ENCODE measurements at places on chromosomes 6 and 20. TPM values are rescaled to one million over a fixed set of nuclear protein-coding genes. Genes with fewer than 3 reads are reported as not detected.

- H3K27me3 ChIP-seq = no peaks in the 10 kb centered on the region
- no peak for DNase-seq
- peak overlapping the region; percentile 1 for H3K27ac ChIP-seq
- H3K4me1 ChIP-seq = peaks cover 40% of the 10 kb centered on the region
- no peak overlapping the region for H3K4me3 ChIP-seq
Measured at GRCh38 chr6:5762561-5762968, 244.2 kb downstream of the NRN1 start.

DNA sequence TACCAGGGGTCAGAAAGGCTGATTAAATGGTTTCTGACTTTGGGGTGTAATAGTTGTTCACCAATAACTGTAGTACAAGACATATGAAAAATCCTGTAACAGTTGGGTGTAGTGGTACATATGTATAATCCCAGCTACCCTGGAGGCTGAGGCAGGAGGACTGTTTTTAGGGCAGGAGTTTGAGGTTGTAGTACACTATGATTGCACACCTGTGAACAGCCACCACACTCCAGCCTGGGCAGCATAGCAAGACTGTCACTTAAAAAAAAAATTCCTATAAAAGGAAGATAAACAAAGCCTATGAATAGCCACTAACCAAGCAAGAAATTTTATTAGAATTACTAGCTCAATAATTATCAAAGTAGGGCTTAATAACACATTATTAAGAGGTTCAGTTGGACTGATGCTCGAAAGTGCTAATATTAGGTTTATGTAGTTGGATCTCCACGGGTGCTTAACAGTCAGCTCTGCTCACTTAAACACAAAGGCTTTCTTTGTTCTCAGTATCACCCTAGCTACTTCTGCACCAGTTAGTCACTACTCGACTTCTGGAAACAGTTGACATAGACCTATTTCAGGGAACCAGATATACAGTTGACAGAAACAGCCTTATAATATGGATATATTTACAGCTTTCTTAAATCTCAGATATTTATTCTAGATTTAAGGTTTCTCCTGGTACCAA lies 113.0 kb downstream of the MTFR2 start:
- no peaks in the 10 kb centered on the region for H3K4me1 ChIP-seq
- no peak overlapping the region for H3K4me3 ChIP-seq
- no peak overlapping the region for H3K27ac ChIP-seq
- peaks cover 2% of the 10 kb centered on the region for H3K27me3 ChIP-seq

The OARD1 gene
- 30.7 TPM for total RNA-seq

DNA sequence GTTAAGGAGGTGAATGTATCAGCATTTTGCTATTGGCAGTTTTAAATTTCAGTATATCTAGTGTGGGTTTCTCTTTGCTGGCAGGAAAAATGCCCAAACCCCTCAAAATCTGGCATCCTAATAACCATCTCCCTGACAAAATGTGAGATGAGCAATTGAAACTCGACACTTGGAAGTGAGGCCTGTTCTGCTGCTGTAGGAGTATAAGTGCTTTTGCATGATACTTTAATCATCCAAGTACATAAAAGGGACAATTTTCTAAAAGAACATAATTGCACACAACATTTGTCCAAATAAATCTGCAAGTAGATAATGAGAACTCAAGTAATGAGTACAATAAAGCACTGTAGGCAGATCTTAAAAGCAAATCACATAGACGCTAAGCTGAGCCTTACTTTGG lies 36.5 kb downstream of the LAMP5 start:
- no peak for DNase-seq
- H3K4me1 ChIP-seq = no peaks in the 10 kb centered on the region
- peaks cover 2% of the 10 kb centered on the region for H3K27me3 ChIP-seq
- no peak overlapping the region for H3K4me3 ChIP-seq

DNA sequence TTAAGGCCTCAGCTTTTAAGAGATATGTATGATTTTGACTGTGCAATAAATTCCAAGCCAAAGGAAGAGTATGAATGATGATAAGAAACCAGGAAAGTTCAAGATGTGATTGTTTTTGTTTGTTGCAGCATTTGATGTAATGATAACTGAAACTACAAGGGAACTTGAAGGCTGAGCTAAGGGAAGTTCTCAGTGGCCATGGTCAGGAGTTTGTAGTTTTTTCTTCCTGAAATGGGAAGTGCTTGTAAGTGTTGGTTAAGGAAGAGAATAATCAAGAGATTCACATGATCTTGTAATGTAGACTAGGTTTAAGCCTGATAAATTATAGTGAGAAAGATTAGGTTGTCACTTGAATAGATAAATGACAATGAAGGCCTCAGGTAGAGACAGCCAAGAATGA lies 53.4 kb downstream of the PTCHD4 start:
- no peak overlapping the region for H3K4me3 ChIP-seq
- DNase-seq = no peak
- no peaks in the 10 kb centered on the region for H3K36me3 ChIP-seq

DNA sequence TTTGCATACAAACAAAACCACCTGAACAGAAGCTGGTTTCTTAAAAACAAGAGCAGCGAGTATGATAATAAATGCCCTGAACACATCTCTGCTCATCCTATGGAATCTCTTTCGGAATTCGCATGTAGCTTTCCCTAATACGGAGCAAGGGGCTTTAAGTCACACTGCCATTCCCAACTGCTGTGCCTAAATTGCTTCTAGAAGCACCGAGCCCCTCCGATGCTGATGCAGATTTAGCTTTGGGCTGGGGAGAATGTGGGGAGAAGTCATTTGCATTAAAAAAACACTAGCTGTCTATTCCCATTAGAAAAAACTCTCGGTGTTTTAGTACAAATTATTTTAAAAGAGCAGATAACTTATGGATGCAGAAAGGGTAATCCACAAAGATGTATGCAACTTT lies 76.9 kb downstream of the CD83 start:
- no peaks in the 10 kb centered on the region for H3K27me3 ChIP-seq
- no peak overlapping the region for H3K4me3 ChIP-seq
- no peak overlapping the region for H3K27ac ChIP-seq
- H3K4me1 ChIP-seq = no peaks in the 10 kb centered on the region

- no peak for DNase-seq
- no peak overlapping the region for H3K4me3 ChIP-seq
- no peaks in the 10 kb centered on the region for H3K36me3 ChIP-seq
- no peaks in the 10 kb centered on the region for H3K4me1 ChIP-seq
- no peaks in the 10 kb centered on the region for H3K27me3 ChIP-seq
Measured at GRCh38 chr20:14845199-14846160, 508.1 kb upstream of the FLRT3 start.

DNA sequence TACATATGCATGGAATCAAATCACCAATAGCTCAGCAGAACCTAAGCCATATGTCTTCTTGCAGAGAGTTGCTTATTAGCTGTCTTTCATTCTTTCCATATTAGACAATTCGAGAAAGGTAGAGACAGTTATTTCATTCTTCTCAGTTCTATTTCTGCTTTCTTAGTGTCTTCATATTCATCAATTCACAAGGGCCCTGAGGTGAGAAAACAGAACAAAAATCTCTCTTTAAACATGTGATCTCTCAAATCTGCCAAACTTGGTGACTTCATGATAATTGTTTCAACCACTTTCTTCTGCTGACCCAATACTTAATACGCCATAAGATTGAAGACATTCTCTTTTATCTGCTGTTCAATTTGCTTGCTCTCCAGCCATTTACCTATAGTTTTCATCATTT lies 229.7 kb upstream of the MARCKS start:
- no peak for DNase-seq
- H3K4me3 ChIP-seq = no peak overlapping the region

The SLC12A5 gene
- total RNA-seq = not detected

The FOXF2 gene
- not detected for total RNA-seq

The SLC39A7 gene
- total RNA-seq = 31.7 TPM

- no peak overlapping the region for H3K4me3 ChIP-seq
- H3K36me3 ChIP-seq = no peaks in the 10 kb centered on the region
- no peaks in the 10 kb centered on the region for H3K27me3 ChIP-seq
- H3K4me1 ChIP-seq = no peaks in the 10 kb centered on the region
Measured at GRCh38 chr6:74969591-74970267, 236.1 kb downstream of the COL12A1 start.

The STMND1 gene
- total RNA-seq = not detected

The PROKR2 gene
- total RNA-seq = not detected

DNA sequence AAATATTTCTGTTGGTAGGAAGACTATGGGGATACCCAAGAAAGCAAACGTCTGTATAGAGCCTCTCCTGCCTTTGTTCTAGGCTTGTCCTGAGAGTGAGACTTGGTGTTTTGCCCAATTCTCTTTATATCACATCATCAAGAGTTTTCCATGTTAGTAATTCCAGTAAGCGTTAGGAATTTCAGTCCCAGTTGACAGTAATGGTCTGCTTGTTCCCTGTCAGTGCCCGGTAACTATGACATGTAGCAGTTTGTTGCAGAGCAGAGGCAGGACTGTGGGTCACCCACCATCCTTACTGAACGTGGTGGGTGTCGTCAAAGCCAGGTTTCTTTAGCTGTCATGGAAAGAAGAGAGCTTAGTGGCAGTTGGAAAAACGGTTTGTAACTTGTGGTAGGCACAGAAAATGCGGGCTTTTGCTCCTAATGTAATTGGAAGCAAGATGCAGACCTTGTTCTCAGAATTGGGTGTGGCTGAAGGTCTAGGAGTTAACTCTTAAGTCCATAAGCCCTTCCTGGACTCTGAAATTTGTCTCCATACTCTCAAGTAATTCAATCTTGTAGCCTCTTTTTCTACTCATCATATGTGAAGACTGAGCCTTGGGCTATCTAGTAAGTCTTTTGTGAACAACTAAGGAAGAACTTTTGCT lies 188.8 kb downstream of the TMEM242 start:
- no peaks in the 10 kb centered on the region for H3K27me3 ChIP-seq
- H3K36me3 ChIP-seq = peaks cover 79% of the 10 kb centered on the region
- H3K4me1 ChIP-seq = no peaks in the 10 kb centered on the region

DNA sequence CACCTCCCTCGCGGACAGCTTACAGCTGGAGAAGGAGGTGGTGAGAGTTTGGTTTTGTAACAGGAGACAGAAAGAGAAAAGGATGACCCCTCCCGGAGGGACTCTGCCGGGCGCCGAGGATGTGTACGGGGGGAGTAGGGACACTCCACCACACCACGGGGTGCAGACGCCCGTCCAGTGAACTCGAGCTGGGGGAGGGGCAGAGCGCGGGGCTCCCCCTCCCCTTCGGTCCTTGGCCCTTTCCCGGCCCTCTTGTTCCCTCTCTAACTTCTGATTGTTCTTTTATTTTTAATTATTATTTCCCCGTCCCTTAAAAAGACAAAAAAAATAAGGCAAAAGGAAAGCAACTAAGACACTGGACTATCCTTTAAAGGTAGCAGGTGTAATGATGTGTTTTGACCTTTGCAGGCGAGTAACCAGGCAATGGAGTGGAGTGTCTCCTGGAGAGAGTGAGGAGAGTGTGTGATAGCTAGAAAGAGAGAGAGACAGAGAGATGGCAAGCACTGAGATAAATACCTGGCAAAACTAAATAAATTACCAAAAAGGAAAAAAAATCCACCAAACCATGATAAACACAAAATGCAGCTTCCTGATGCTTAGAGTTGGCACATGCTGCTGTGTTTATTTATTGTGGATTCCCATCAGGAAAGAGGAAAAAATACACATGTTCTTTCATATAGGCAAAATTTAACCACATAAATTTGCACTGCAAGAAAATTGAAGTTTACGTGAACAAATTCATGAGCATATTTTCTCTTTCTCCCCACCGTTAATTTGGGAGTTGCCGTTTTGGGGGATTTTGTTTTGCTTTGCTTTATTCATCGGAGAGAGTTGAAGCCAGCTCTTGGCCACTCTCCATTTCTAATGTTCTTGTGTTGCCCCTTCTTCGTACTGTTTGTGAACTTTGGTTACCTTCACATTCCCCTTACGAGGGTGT lies 1.9 kb downstream of the POU3F2 start:
- peaks cover 40% of the 10 kb centered on the region for H3K4me1 ChIP-seq
- H3K4me3 ChIP-seq = peak overlapping the region; percentile 61
- no peak for DNase-seq
- H3K27me3 ChIP-seq = peaks cover 59% of the 10 kb centered on the region

- no peaks in the 10 kb centered on the region for H3K4me1 ChIP-seq
- no peak overlapping the region for H3K4me3 ChIP-seq
- DNase-seq = no peak
- no peak overlapping the region for H3K27ac ChIP-seq
- no peaks in the 10 kb centered on the region for H3K36me3 ChIP-seq
- H3K27me3 ChIP-seq = peaks cover 25% of the 10 kb centered on the region
Measured at GRCh38 chr6:159441704-159441981, 251.4 kb downstream of the SOD2 start.

GRCh38 chr6:154301839-154302752 lies 54.5 kb downstream of the IPCEF1 start:
- H3K27ac ChIP-seq = no peak overlapping the region
- H3K27me3 ChIP-seq = no peaks in the 10 kb centered on the region
- no peaks in the 10 kb centered on the region for H3K36me3 ChIP-seq
- peaks cover 28% of the 10 kb centered on the region for H3K4me1 ChIP-seq

GRCh38 chr6:160891690-160892089 lies 99.9 kb upstream of the MAP3K4 start:
- no peaks in the 10 kb centered on the region for H3K4me1 ChIP-seq
- H3K36me3 ChIP-seq = no peaks in the 10 kb centered on the region
- no peak overlapping the region for H3K4me3 ChIP-seq
- H3K27ac ChIP-seq = no peak overlapping the region

GRCh38 chr20:19747903-19748302 lies 10.2 kb upstream of the RIN2 start:
- no peaks in the 10 kb centered on the region for H3K36me3 ChIP-seq
- H3K4me1 ChIP-seq = peaks cover 10% of the 10 kb centered on the region
- no peak for DNase-seq
- no peak overlapping the region for H3K27ac ChIP-seq
- no peak overlapping the region for H3K4me3 ChIP-seq
- peaks cover 13% of the 10 kb centered on the region for H3K27me3 ChIP-seq

- no peak overlapping the region for H3K4me3 ChIP-seq
- peaks cover 9% of the 10 kb centered on the region for H3K27me3 ChIP-seq
- H3K4me1 ChIP-seq = no peaks in the 10 kb centered on the region
- H3K36me3 ChIP-seq = no peaks in the 10 kb centered on the region
- no peak overlapping the region for H3K27ac ChIP-seq
Measured at GRCh38 chr20:63370618-63371187, 9.6 kb upstream of the CHRNA4 start.

- peak; percentile 31 for DNase-seq
- H3K36me3 ChIP-seq = no peaks in the 10 kb centered on the region
- H3K27ac ChIP-seq = peak overlapping the region; percentile 98
- peak overlapping the region; percentile 78 for H3K4me3 ChIP-seq
- no peaks in the 10 kb centered on the region for H3K27me3 ChIP-seq
Measured at GRCh38 chr6:149271348-149272340, 45.9 kb upstream of the TAB2 start.

- H3K27ac ChIP-seq = no peak overlapping the region
- H3K4me1 ChIP-seq = no peaks in the 10 kb centered on the region
- no peak for DNase-seq
- H3K36me3 ChIP-seq = no peaks in the 10 kb centered on the region
- no peaks in the 10 kb centered on the region for H3K27me3 ChIP-seq
Measured at GRCh38 chr6:168165891-168166290, 86.9 kb upstream of the FRMD1 start.

DNA sequence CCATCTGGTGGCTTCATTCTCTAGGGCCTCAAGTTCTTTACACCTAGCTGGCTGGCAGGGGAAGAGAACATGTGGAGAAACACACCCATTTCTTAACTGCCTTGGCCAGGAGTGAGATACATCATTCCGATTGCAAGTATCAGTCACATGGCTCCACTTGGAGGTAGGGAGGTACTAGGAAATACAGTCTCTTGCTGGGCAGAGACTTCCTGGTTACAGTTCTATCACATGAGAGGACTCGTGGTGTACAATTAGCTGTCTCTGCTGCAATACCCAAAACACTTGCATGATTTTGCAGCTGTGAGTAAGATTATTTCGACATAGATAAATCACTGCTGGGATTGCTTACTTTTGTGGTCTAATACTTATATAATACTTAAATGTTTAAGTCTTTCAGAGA lies 51.1 kb downstream of the GTF2H5 start:
- H3K4me3 ChIP-seq = no peak overlapping the region
- peaks cover 5% of the 10 kb centered on the region for H3K4me1 ChIP-seq
- H3K27me3 ChIP-seq = no peaks in the 10 kb centered on the region
- H3K36me3 ChIP-seq = no peaks in the 10 kb centered on the region
- no peak for DNase-seq

The CCDC170 gene
- not detected for total RNA-seq

All from activated B cell treated with CpG ODN at 0.5 μM for 24 hours (primary cell).